Heart left ventricle (tissue), 16 donors: ENCODE measurements at places on chromosomes 13 and 19. TPM values are rescaled to one million over a fixed set of nuclear protein-coding genes. Genes with fewer than 3 reads are reported as not detected.

The APLP1 gene
- 2.1 TPM for polyA plus RNA-seq

The LHB gene
- polyA plus RNA-seq = not detected

The MBD3L1 gene
- not detected for polyA plus RNA-seq

The TEX26 gene
- not detected for polyA plus RNA-seq

The SHKBP1 gene
- 37.0 TPM for polyA plus RNA-seq
